CD4-positive, alpha-beta T cell treated with Interferon alpha-2 for 1 hour (primary cell): ENCODE measurements at places on chromosomes 7 and 10.

DNA sequence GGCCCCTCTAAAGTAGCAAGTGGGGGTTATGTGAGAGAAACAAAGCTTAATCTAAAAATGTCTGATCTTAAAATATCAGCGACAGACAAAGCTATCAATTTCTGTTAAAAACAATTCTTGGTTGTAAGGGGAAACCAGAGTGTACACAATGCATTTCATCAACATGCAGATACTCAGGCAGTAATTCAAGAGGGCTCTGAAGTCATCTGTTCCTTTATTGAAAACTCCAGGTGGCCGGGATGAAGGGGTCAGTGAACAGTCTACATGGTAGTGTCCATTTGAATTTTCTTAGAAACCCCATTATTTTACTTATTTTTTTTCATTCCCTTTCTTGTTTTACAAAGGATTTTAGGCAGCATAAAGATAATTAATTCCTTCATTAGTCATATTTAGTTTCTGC is 36.7 kb upstream of the BTBD16 start:
- no peak for DNase-seq

- no peak for DNase-seq
These were observed 152.0 kb upstream of the SLC13A1 start for GRCh38 chr7:123351516-123352505.

- DNase-seq: no peak
These were observed 415.1 kb downstream of the CCSER2 start for GRCh38 chr10:84743483-84743882.

DNA sequence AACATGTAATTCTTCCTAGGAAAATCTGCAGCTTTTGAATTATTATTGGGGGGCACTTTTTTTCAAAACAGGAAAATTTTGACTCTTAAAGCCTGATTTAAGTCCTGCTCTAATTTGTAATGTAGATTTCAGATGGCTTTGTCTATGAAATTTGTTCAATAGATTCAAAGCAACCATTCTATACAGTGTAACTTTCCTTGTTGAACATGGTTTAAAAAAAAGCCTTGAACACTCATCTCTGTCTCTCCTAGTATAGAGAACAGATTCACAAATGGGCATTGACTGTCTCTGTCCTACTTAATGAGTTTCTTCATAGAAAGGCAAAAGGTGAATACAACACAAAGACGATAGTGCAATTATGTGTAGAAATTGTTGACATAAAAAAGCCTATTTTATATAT is 269.4 kb upstream of the ETV1 start:
- no peak for DNase-seq

DNA sequence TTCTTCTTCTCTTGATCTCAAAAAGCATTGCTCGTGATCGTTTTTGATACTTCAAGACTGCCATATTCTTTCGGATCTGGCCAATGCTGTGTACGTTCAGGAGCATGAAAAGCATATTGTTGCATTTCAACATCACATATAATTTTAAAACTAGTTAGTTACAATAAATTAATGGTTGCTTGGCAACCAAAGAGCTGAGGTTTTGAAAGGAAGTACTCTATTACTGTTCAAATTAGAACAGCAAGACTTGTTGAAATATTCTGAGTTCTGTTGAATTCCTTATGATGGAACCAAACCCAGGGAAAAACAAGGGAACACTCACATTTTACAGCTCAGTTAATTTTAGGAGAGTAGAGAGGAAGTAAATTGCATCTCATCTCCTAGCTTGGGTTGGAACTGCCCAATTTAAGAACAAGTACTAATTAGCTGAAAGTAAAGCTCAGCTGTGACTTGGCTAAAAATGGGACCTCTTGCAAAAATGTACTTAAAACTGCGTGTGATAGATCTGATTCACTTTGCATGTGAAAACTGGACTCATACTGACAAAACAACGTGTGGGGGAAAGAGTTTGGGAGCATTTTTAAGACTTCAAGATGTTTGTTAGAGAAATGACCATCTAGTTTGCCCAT is 21.2 kb downstream of the OR9A2 start:
- no peak for DNase-seq

- no peak for DNase-seq
These were observed 2.3 kb downstream of the CDH23 start for GRCh38 chr10:71398976-71399375.

- DNase-seq: no peak
These were observed 171.9 kb upstream of the SP8 start for GRCh38 chr7:20958572-20958971.

GRCh38 chr10:4062751-4063150 is 277.7 kb upstream of the KLF6 start:
- no peak for DNase-seq

GRCh38 chr7:141522657-141523342 is 28.4 kb upstream of the AGK start:
- no peak for DNase-seq

GRCh38 chr10:3107426-3107961 is 40.1 kb downstream of the PFKP start:
- DNase-seq: no peak

DNA sequence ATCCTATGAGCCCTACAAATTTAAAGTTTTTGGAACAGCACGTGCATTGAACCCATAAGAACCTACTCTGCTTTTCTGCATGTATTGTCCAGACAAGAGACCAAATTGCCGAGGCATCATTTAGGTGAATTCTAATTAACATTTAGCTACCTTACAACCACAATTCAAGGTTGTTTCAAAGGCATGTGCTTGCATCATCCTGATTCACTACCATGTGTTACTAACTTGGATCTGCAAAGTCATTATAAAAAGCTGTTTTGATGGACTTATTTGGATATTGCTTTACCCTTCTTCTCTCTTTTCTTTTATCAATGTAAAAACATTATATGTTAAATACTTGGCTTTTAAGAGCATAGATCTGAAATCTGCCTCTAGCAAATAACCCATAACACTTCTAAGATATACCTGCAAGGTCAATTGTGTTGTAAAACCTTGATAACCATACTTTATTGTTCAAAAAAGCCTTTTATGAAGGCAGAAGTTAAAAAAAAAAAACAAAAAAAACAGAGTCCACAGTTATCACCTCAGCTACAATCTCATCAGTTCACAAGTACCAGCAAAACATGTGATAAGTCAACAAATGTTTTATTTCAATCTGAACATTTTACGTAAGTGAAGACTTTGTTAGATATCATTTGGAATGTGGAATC is 51.9 kb downstream of the CFTR start:
- DNase-seq: no peak

DNA sequence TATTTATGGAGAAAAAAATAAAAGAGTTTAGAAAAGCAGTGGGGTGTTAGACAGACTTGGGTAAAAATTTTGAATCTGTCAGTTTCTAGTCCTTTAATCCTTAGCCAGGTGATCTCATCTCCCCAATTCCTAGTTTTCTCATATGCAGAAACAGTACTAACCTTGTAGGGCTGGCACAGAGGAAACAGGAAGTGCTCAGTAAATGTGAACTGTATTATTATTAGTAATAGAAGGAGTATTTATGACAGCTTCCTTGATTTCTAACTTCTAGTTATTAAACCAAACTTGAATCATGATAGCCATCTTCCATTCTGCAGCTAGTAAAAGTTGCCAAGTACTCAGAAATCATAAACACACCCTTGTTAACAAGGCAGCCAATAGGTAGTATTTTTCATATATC is 12.5 kb downstream of the TBX20 start:
- no peak for DNase-seq

DNA sequence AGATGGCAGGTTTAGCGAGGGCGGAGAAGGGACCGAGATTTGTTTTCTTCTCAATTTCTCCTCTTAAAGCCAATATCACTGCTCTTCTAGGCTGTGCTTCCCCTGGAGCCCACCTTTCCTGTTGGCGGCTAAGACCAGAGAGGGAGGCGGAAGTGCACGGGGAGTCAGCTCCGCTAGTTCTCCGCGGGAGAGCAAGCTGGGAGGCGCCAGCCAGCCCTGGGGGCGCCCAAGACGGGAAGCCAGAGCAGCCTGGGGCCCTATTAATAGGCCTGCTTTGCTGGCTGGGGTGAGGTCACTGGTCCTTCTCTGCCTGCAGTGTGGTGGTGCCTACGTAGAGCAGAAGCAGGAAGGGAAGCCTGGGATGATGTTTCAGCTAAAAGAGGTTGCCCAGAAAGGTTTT is 61.6 kb downstream of the LSM5 start:
- DNase-seq: no peak

- DNase-seq: no peak
These were observed 37.5 kb downstream of the ENO4 start for GRCh38 chr10:116886772-116887171.

GRCh38 chr7:223118-223800 is 30.9 kb downstream of the FAM20C start:
- no peak for DNase-seq

DNA sequence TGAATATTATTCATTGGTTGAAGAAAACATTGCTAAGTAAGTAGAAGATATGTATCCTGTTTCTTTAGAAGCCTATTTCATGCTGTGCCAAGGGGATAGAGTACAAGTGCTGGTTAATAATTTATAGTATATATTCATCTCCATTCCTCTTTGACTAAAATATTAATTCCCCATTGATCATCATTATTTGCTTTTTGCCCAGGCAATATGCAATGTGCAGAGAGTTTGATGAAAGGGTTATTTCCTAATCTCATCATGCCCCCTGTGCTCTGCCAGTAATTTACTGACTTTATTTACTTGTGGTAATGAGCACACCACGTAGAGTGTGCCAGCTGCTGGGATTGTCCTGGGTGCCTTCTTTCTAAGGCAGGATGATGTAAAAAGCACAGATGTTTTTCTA is 180.9 kb downstream of the REEP3 start:
- DNase-seq: no peak

GRCh38 chr10:128854963-128855362 is 612.1 kb upstream of the MGMT start:
- DNase-seq: no peak

DNA sequence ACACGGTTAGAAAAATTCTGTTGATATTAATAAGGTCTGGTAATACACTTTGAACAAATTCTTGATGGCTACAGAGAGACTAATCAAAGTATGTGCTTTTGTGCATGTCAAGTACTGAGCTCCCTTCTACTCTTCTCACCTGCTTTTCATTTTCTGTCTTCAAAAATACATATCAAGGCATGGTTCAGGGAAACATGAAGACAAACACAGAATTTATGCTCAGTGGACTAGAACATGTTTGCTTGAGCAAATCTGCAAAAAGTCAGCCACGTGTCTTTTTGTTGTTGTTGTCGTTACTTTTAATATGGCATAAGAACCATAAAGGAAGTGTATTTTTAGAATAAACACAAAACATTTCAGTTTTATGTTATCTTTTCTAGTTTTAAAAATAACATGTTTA is 21.9 kb downstream of the CDK13 start:
- no peak for DNase-seq

- no peak for DNase-seq
These were observed 31.7 kb upstream of the AGR2 start for GRCh38 chr7:16836481-16836880.

DNA sequence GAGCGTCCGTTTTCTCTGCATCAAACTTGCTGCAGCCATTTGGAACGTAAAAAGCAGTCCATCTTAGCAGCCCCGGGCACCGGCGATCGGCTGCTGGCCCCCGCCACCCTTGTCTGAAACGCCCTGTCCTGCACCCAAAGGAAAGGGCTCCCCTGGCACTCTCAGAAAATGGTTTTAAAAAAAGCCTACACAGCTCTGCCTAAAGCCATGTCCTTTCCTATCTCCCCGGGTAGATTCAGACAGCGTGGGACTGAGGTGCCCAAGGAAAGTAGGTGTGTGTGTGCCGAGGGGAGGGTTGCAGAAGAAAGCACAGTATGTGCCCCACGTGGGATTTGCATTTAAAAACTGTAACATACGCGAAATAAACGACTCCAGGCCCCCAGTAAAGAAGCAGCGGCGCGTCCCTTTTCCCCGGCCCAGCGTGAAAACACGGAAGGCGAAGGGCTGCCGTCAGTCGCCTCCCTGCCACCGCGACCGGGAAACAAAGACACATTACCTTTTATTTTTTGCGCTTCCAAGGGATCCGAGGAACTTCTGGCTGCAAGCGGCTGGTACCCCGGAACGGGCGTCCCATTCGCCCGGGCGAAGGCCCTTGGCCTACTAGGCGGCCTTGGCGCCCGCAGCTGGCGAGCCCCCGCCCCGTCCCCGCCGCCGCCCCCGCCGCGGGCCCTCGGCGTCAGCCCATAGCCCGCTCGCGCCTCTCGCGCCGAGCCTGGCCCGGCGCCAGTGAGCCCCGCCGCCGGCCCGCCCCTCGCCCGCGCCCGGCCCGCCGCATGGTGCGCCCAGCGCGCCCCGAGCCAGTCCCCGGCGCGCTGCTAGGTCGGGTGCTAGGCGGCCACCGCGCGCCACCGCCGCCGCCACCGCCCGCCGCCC is 304.6 kb downstream of the PRPF18 start:
- DNase-seq: no peak

- DNase-seq: no peak
These were observed 492.9 kb upstream of the FOXK1 start for GRCh38 chr7:4189131-4189570.

GRCh38 chr7:155710530-155710929 is 66.1 kb downstream of the RBM33 start:
- no peak for DNase-seq

- no peak for DNase-seq
These were observed 161.8 kb upstream of the MTPN start for GRCh38 chr7:136138991-136139390.

DNA sequence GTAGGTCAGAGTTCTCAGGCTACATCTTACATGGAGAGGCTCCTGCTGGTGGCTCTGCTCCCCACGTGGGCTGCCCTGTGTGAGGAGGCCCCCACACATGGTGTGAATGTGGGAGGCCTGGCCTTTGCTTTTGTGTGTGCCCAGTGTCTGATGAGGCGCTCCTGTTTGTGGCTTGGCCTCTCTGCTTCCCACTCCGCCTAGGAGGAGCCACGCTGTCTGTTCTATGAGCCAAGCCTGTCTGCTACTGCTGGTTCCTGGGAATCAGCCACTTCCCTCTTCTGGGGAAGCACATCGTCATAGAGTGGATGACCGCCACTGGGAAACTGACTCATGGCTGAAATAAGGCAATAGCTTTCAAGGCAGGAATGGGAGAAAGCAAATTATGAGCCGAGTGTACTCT is 87.1 kb downstream of the CYP26A1 start:
- peak; percentile 46 for DNase-seq

GRCh38 chr10:13536674-13537366 is 8.0 kb upstream of the BEND7 start:
- DNase-seq: no peak

DNA sequence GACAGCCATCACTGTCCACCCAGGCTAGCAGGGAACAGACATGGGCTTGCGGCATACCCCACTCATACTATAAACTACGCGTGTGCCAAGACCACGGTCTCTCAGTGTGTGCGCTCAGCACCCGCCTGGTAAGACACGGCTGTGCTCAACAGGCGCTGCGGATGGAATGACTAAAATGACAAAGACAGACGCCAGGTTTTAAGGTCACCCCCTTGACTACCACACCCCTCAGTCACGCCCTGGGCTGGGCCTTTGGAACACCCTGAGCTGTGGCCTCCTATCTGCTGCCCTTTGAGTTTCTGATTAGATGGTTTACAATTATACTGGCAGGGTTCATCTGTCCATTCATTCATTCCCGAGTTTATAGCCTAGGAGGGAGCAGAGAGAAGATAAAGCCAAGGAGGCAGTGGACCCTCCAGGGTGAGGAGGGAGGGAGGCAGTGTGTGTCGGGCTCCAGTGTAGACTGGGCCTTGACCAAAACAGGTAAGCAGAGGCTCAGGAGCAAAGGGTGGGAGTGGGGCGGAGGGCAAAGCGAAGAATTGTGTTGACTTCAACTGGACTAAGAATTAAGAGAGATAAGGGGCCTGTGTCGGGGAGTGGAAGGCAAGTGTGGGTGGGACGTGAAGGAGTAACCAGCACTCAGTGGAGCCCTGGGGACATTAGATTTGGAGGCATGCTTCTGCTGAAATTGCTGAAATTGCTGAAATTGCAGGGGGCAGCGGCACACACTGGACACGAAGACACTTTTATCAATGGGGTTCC is 35.0 kb downstream of the TNS3 start:
- DNase-seq: no peak
